GM23338 (cell line): ENCODE measurements at places on chromosomes 2 and 18.

DNA sequence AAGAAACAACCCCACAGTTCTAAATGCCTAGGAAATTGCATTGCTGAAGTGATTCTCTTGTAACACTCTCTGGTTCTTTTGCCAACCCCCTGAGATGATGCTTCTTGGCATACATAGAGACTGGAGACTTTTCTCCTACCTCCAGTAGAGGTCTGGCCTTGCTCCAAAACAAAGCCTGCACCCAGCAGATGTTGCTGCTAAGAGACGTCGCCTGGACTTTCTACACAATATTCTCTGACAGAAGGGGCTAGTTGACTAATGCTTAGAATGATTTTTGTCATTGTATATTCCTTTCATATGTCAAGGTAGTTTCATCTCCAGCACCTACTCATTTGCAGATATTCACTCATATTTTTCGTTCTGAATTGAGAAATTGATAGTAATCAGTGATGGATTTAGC lies 24.6 kb downstream of the SOWAHC start:
- no peaks in the 10 kb centered on the region for H3K27me3 ChIP-seq
- no peak overlapping the region for H3K27ac ChIP-seq
- H3K4me1 ChIP-seq: no peaks in the 10 kb centered on the region
- DNase-seq: no peak
- no peak overlapping the region for H3K4me3 ChIP-seq

GRCh38 chr2:206611736-206612135 lies 30.6 kb upstream of the FAM237A start:
- H3K4me3 ChIP-seq: no peak overlapping the region
- no peaks in the 10 kb centered on the region for H3K4me1 ChIP-seq
- no peaks in the 10 kb centered on the region for H3K27me3 ChIP-seq
- H3K27ac ChIP-seq: no peak overlapping the region

DNA sequence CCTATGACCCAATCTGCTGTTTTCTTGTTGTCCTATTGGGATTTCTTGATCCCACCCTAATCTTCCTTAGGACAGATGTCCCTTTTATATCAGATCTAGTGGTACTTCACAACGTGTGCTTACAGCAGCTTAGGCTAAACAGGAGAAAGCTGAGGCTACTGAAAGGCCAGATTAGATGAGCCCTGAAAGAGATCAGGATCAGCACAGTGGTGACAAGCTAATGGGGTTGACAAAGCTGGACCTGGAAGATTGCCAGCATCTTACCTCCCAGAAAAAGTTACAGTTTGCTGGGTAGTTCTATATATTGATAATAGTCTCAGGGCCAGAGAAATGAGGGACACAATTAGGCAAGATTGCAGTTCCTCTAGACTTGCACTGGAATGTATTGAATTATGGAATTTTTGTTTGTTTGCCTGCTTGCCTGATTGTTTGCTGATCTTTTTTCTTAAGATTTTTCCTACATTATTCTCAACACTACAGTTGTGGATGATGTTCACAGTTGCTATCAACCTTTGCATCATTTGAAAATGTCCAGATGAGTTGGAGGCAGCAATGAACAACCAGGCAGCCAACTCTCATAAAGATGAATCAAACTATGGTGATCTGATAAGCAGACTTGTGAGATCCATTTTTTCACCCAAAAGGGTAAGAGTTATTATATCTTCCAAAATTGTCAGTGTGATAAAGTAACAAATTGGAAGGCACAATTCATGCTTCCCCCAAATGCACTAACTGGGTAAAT lies 49.1 kb upstream of the PIK3C3 start:
- H3K36me3 ChIP-seq: no peaks in the 10 kb centered on the region
- H3K27ac ChIP-seq: no peak overlapping the region
- no peak overlapping the region for H3K4me3 ChIP-seq
- DNase-seq: no peak
- H3K4me1 ChIP-seq: no peaks in the 10 kb centered on the region

GRCh38 chr2:126059379-126059778 lies 596.6 kb upstream of the GYPC start:
- H3K4me3 ChIP-seq: no peak overlapping the region
- H3K36me3 ChIP-seq: no peaks in the 10 kb centered on the region; the same call in 1 of the 2 replicates
- no peaks in the 10 kb centered on the region for H3K4me1 ChIP-seq
- no peak overlapping the region for H3K27ac ChIP-seq

DNA sequence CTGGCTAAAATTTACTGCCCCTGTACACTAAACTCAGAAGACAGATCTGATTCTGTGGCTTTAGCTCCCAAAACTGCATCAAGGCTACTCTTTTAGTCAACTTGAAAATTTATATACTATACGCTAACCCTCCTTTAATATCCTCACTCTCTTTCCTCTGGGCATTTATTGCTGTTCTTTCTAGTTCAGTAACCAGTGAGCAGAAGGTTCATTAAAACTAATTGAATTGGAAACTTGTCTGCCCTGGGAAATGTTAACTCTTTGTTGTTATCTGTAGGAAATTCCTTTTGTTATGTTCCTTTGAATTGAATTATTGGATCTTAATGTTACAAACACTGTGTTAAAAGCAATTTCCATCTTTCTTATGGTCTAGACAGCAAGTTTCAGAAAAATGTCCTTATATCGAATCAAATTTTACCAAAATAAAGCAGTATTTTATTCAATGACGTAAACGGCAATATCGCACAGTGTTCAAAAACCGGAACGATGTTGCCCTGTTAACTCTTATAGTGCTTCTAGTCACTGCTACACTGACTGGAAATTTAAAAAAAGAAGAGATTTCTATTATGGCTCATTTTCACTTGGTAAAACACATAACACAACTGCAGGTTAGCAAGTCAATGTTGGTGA lies 168.3 kb downstream of the NR4A2 start:
- DNase-seq: no peak
- no peak overlapping the region for H3K4me3 ChIP-seq
- H3K4me1 ChIP-seq: peaks cover 39% of the 10 kb centered on the region
- H3K27ac ChIP-seq: no peak overlapping the region

GRCh38 chr2:63424329-63425078 lies 163.8 kb downstream of the WDPCP start:
- no peaks in the 10 kb centered on the region for H3K27me3 ChIP-seq
- no peak overlapping the region for H3K27ac ChIP-seq
- H3K4me3 ChIP-seq: no peak overlapping the region
- peaks cover 4% of the 10 kb centered on the region; the same call in 1 of the 2 replicates for H3K36me3 ChIP-seq
- DNase-seq: peak; percentile 91
- H3K4me1 ChIP-seq: no peaks in the 10 kb centered on the region

DNA sequence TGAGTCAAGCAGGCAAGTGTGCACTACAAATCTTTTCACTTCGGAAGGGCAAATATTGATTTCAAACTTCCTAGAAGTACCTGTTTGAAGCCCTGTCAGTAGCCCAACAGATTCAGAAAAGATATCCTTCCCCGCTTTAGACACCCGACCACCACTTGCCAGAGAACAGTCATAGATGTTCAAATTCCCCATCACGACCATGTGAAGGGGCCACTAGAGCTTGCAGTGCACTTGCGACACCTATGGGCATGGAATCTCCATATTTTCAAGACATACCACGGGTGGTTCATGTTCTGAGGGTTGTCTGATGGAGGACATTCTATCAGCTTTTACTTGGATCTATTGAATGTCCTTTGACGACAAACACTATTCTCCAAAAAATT lies 23.8 kb downstream of the GNLY start:
- H3K4me1 ChIP-seq: no peaks in the 10 kb centered on the region
- H3K4me3 ChIP-seq: no peak overlapping the region
- no peak overlapping the region for H3K27ac ChIP-seq
- H3K27me3 ChIP-seq: no peaks in the 10 kb centered on the region
- H3K36me3 ChIP-seq: no peaks in the 10 kb centered on the region

GRCh38 chr18:42781298-42781815 lies 334.1 kb downstream of the RIT2 start:
- DNase-seq: no peak
- no peak overlapping the region for H3K4me3 ChIP-seq
- H3K27ac ChIP-seq: no peak overlapping the region
- H3K36me3 ChIP-seq: no peaks in the 10 kb centered on the region

GRCh38 chr2:53366543-53366942 lies 401.1 kb upstream of the CHAC2 start:
- H3K4me1 ChIP-seq: no peaks in the 10 kb centered on the region
- no peak overlapping the region for H3K27ac ChIP-seq
- H3K27me3 ChIP-seq: no peaks in the 10 kb centered on the region
- no peak for DNase-seq
- H3K36me3 ChIP-seq: no peaks in the 10 kb centered on the region; the same call in 1 of the 2 replicates
